ENCODE measurements at places on chromosomes 3 and 15.

DNA sequence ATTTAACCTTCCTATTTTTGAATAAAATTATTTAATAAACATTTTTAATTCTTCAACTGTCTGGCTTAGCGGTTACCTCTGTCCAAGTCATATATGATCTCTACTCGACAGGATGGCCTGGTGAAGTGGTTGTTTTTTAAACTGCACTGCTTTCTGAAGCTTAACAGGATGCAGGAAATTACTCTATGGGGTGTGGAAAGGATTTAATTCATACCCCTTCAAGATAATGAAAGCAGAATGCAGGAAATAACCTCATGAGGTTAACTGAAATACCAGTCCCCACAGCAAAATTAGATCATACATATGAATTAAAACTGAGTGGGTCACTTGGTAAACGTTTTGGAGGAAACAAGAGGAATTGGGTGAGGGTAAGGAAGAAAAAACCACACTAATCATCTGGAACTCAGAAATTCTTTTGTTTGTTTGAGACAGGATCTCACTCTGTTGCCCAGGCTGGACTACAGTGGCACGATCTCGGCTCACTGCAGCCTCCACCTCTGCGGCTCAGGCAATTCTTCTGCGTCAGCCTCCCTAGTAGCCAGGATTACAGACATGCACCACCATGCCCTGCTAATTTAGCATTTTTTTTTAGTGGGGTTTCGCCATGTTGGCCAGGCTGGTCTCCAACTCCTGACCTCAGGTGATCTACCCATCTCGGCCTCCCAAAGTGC is 50.1 kb downstream of the LYSMD4 start:
- H3K36me3 ChIP-seq, result peaks cover 8% of the 10 kb centered on the region
- DNase-seq, result no peak
- H3K27me3 ChIP-seq, result no peaks in the 10 kb centered on the region
- H3K4me3 ChIP-seq, result no peak overlapping the region
- no peak overlapping the region for H3K27ac ChIP-seq

DNA sequence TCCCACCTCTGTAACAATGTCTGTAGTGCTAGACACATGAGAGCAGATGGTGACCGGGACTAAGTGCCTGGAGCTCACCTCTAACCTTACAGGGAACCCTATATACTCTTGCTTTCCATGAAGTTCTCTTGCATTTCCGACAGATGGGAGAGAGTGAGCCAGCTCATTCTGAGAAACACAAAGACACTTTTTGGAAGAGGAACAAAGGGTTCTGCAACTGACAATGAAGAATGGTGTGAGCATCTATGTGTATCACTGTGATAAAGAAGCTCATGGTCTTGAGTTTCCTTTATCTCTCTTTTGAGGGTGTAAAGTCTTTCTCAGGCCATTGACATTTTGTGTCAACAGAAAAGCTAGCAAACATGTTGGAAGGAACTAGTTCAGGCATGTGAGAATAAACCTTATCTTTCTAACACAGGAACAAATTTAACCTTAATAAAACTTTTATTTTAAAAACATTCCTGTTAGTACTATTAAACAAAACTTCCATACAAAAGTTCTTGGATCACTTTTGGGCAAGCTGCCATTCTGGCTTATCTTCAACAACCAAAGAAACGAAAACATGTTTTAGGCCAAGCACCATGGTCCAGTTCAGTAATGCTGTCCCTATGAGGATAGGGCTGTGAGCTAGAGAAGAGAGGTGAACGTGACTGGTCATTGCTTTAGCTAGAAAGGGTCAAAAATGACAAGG is 142.7 kb downstream of the THRB start:
- no peaks in the 10 kb centered on the region for H3K36me3 ChIP-seq
- no peak overlapping the region for H3K27ac ChIP-seq
- H3K27me3 ChIP-seq, result no peaks in the 10 kb centered on the region
- H3K4me3 ChIP-seq, result no peak overlapping the region
- no peak for DNase-seq

GRCh38 chr15:51260202-51260601 is 78.2 kb downstream of the CYP19A1 start:
- 0 out of 2 replicates have a peak, but pooled peaks cover 6% of the 10 kb centered on the region for H3K4me1 ChIP-seq
- no peaks in the 10 kb centered on the region for H3K27me3 ChIP-seq
- H3K4me3 ChIP-seq, result no peak overlapping the region
- DNase-seq, result no peak

DNA sequence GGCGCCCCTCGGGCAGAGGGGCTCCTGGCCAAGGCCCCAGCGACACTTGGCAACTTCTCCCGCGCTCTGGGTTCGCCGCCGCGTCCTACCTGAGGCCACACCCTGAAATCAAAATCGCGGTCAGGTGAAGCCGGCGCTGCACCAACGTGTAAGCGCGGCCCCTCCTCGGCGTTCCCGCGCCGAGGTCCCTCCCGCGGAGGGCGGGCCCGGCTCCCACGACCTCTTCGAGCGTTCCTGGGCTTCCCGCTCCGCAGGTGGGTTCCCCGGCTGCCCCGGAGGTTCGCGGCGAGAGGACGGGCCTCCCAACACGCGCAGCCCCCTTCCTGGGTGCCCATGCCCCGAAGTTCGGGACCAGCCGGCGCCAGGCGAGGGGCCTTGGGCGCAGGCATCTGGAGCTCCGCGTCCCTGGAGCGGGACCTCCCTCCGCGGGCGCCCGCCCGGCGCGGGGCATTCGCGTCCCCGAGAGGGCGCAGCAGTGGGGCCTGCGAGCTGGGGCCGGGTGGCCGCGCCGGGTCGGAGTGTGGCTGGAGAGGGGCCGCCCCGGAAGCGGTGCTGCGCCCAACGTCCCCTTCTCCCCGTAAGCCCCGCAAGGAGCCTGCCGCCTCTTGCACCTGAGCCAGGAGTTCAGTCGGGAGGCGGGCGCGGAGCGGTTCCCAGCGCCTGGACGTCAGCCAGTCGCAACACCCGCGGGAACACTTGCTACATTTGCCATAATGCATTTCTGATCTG is 13.7 kb downstream of the PAK6 start:
- DNase-seq, result no peak
- no peak overlapping the region for H3K4me3 ChIP-seq
- H3K27ac ChIP-seq, result no peak overlapping the region
- no peaks in the 10 kb centered on the region for H3K36me3 ChIP-seq
- H3K27me3 ChIP-seq, result no peaks in the 10 kb centered on the region

DNA sequence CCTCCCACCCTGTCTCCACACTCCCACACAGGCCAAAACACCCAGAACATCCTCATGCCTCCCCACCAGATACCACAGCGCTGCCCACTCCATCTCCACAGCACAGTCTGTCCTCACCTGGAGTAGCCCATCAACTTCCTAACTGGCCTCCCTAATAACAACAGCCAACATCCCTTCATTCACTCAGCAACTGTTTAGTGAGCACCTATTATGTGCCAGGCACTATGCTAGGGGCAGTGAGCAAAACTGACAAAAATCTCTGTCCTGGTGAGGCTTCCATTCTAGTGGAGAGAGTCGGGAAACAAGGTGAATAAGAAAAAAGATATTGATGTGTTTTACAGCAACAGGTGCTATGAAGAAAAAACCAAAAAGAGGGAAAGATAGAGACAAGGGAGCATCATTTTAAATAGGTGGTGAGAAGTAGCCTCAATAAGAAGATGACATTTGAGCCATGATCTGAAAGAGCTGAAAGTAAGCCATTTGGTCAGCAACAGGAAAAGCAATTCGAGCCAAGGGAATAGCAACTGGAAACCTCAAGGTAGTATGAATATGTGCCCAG is 523.9 kb downstream of the SHQ1 start:
- no peak overlapping the region for H3K4me3 ChIP-seq
- DNase-seq, result no peak
- H3K4me1 ChIP-seq, result peaks cover 5% of the 10 kb centered on the region
- no peaks in the 10 kb centered on the region for H3K27me3 ChIP-seq

GRCh38 chr3:87621667-87622066 is 345.3 kb upstream of the POU1F1 start:
- no peaks in the 10 kb centered on the region for H3K4me1 ChIP-seq
- no peaks in the 10 kb centered on the region for H3K36me3 ChIP-seq
- H3K4me3 ChIP-seq, result no peak overlapping the region
- H3K27me3 ChIP-seq, result no peaks in the 10 kb centered on the region
- no peak overlapping the region for H3K27ac ChIP-seq
- DNase-seq, result no peak

GRCh38 chr15:91156175-91156726 is 56.2 kb downstream of the SV2B start:
- no peaks in the 10 kb centered on the region for H3K27me3 ChIP-seq
- no peak overlapping the region for H3K27ac ChIP-seq
- H3K4me1 ChIP-seq, result no peaks in the 10 kb centered on the region

GRCh38 chr15:79923515-79924169 is 26.8 kb upstream of the MTHFS start:
- H3K4me3 ChIP-seq, result peak overlapping the region; percentile 83
- H3K36me3 ChIP-seq, result peaks cover 40% of the 10 kb centered on the region
- H3K4me1 ChIP-seq, result peaks cover 7% of the 10 kb centered on the region
- H3K27me3 ChIP-seq, result no peaks in the 10 kb centered on the region
- DNase-seq, result peak; percentile 95

GRCh38 chr15:39556461-39556860 is 24.4 kb upstream of the THBS1 start:
- DNase-seq, result no peak
- no peak overlapping the region for H3K4me3 ChIP-seq
- H3K36me3 ChIP-seq, result no peaks in the 10 kb centered on the region
- no peaks in the 10 kb centered on the region for H3K27me3 ChIP-seq
- H3K4me1 ChIP-seq, result no peaks in the 10 kb centered on the region

DNA sequence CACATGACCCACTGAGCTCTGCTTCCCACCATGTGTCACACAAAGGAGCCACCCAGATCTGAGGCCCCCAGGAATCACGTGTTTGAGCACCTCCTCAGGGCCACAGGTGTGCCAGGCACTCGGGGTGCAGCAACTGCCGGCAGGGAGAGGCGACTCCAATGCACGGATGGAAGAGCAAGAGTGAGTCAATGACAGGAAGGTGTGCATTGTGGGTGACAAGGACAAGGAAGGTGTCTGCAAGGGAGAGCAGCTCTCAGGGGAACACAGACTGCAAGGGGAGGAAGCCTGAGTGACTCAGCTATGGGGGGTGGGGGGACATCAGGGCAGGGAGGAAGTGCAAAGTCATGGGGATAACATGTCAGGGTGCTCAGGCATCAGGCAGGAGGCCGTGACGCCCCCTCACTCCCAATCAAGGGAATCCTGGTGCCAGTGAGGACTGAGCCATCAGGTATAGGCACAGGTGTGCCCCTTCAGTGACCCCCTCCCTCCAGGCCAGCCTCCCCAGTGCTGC is 67.4 kb downstream of the NUP210 start:
- DNase-seq, result no peak
- H3K27me3 ChIP-seq, result 0 out of 2 replicates have a peak, but pooled peaks cover 4% of the 10 kb centered on the region
- H3K36me3 ChIP-seq, result no peaks in the 10 kb centered on the region

GRCh38 chr3:14137445-14137844 is 12.6 kb downstream of the TMEM43 start:
- H3K4me1 ChIP-seq, result peaks cover 4% of the 10 kb centered on the region
- H3K27ac ChIP-seq, result no peak overlapping the region
- H3K36me3 ChIP-seq, result peaks cover 88% of the 10 kb centered on the region
- no peak overlapping the region for H3K4me3 ChIP-seq

DNA sequence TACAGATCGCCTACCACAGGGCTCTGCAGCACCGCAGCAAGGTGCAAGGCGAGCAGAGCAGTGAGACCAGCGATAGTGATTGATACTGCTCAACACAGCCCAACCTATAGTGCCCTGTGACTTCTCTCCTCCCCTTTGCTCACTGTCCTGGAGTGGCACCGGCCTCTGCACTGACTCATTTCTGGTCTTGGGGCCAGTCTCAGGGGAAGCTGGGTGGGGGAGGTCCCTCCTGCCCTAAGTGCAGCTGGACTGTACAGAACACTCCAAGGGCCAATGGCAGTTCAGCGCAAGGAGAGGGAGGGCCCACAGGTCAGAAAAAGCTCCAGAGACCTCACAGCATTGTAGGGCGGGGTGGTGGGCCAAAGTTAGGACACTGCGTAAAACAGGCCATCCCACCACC is 2.5 kb upstream of the OGG1 start:
- no peak overlapping the region for H3K4me3 ChIP-seq
- no peaks in the 10 kb centered on the region for H3K27me3 ChIP-seq
- peaks cover 17% of the 10 kb centered on the region for H3K4me1 ChIP-seq
- peaks cover 84% of the 10 kb centered on the region for H3K36me3 ChIP-seq
- no peak overlapping the region for H3K27ac ChIP-seq
- no peak for DNase-seq

DNA sequence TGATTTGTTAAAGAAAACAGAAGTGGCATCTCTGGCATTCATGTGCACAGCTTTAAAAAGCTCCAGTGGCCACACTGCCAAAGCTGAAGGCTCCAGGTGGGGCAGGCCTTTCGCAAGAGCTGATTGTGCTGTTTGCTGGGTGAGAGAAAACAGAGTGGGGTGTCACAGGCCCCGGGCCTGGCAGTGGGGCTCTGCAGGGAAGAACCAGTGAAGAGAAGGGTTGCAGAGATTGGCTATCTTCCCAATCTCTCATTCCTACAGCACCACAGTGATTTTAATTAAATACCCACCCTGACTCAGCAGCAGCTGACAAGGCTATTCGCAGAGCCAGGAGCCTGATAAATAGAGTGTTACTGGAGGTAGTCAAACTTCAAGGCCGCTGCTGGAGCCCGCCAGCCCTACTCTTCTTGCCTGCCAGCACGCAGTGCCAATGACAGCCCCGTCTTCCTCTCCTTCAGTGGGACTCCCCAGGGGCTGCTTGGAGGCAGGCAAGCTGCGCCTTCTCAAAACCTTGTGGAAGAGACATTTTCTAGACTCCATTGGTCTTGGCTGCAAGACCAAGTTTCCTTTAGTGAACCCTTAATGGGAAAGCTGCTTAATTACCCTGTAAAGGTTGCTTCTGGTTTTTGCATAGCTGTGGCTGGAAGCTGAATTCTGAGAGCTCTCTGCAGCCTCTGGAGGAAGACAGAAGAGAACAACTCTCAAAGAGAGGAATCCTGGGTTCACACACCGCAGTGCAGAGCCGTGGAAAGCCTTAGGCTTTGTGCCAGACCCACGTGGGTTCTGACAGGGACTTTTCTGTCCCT is 225.8 kb upstream of the SLCO3A1 start:
- DNase-seq, result no peak
- no peak overlapping the region for H3K4me3 ChIP-seq

DNA sequence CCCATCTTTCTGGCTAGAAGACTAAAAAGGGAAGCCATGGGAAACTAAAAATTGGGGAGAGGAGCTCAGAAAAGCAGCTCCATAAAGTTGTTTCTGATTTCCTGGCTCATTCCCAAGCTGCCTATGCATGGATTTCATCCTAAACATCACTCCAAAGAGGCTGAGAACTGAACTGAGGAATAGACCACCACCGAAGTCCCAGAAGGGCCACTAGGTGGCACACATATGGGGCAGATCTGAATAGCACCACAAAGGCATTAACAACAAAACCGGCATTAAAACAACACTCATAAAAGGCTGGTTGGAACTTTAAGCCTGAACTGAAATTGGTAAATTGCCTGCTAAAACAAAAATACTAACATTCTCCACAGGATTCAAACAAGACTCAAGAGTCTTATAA is 106.3 kb downstream of the PLD1 start:
- H3K27me3 ChIP-seq, result no peaks in the 10 kb centered on the region
- no peak overlapping the region for H3K27ac ChIP-seq
- H3K4me3 ChIP-seq, result no peak overlapping the region
- no peaks in the 10 kb centered on the region for H3K4me1 ChIP-seq
- peak; percentile 21 for DNase-seq
- no peaks in the 10 kb centered on the region for H3K36me3 ChIP-seq

All from SJSA1 (cell line).